NCI-H1930 (cell line): ENCODE measurements at places on chromosomes 11 and 22.

DNA sequence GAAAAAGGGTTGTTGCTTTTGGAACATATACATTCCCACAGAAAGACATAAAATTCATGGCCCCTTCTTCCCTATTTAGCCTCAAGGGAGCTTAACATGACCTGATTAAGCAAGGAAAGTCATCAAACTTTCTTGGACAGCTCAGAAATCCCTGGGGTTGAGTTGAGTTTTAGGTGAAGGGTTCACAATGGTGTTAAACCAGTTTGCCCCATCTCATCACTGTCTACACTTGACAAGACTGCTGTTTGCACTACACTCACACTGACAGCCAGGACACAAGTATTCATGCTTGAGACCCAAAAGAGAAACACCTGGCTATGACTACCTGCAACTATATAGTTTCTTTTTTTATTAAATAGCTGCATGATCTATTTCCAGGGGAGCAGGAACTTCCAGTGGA is 209.8 kb upstream of the TMEM45B start:
- no peak for DNase-seq

DNA sequence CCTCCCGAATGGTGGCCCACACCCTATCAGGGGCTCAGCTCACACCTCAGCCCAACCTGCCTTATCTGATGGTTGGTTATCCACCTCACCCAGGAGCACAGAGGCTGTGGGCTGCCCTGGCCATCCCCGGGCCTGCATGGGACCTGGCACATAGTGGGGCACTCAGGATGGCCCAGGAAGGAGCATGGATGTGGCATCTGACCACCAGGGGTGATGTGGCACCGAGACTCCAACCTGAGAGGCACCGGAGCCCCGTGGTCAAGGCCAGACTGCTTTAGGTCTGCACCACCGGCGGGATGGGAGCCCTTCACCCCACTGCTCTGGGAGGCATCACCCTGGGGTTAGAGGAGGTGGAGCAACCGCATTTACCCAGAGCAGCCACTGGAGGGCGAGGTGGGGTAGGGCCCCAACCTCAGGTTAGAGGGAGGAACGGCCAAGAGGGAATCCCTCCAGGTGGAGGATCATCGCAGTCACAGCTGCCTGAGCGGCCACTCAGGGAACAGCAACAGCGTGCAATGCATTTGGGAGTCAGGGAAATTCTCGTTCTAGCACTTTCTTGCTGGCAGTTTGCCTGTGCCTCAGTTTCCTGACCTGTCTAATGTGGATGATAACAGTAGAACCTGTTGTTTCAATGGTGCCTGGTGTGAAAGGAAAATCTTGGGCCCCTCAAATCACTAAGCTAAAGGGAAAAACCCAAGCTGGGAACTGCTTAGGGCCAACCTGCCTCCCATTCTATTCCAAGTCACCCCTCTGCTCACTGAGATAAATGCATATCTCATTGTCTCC is 52.9 kb upstream of the CARS1 start:
- peak; percentile 18 for DNase-seq

DNA sequence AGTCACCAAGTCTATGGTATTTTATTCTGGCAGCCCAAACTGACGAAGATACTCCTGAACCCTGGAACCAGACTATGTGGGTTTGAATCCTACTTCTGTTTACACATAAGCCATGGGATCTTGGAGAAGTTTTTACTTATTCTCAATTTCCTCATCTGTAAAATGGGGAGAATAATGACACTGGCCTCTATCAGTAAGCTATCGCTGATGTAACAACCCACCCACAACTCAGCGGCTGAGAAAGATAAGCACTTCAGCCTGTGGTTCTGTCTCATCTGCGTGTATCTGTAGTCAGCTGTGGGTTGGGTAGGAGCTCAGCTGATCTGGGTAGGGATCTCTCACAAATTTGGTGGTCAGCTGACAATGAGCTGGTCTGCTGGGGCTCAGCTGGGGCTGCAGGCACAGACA is 68.0 kb upstream of the ALX4 start:
- no peak for DNase-seq

DNA sequence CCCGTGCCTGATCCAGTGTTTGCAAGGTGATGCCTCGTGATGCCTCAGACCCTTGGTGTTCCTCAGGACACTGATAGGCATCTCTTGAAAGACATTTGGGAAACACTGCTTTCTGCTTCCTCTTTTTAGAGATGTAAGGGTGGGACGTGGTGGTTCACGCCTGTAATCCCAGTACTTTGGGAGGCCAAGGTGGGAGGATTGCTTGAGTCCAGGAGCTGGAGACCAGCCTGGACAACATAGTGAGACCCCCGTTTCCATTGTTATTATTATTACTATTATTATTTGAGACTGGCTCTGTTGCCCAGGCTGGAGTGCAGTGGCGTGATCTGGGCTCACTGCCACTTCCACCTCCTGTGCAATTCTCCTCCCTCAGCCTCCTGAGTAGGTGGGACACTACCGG is 6.5 kb upstream of the SOX10 start:
- no peak for DNase-seq

DNA sequence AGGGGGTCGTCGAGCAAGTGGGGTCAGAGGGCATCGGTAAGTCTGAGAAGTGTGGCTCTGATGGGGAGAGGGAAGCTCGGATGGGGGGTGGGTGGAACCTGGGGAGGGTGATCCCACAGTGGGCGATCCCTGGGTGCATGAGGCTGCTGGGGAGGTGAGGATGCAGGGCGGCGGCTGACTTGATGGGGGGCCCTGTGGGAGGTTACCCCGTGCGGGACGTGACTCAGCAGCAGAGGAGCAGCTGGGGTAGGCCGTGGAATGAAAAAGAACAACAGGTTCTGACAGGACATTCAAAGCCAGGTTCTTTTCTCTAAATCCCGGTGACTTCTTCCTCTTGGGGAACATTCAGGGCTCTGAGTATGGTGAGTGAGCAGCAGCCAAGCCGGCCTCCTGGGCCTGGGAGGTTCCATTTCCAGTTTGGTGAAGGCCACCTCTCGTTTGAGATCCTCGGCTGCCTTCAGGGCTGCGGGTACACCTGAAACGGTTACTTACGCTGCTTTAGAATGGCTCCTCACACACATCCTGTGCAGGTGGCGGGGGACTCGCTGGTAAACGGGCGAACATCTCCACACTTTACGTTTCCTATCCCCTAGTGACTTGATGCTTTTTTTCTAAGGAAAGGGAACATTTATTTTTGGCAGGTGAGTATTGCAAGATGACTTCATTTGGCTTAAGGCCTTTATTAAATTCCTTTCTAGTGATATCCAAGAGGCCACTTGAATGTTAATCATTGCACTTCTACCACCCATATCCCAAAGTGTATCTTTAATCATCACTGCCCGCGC is 278.2 kb downstream of the TBC1D22A start:
- DNase-seq = no peak

DNA sequence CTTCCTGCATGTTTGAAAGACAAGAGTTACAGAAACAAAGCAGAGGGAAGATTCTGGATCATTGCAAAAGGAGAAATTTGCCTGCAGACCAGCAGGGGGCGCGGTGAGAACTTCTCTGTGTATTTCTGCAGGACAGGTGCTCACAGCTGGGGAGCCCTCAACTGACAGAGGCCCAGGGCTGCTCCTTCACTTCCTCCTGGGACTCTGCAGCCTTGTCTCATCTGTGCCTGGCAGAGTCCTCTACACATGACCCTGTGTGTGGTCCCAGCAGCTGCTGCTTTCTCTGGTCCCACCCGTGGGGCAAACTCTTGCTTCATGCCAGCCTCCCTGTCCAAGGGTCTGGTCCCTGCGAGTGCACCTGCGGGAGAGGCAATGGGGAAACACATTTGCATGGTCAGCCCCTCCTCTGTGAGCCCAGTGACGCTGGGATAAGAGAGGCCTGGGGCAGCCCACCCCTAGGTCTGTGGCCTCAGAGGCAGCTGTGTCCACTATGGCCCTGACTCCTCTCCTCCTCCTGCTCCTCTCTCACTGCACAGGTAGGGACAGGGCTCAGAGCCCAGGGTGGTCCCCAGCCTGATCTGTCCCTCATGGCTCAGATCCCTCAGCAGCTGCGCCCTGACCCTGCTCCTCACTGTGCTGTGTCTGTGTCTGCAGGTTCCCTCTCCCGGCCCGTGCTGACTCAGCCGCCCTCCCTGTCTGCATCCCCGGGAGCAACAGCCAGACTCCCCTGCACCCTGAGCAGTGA is 43.2 kb upstream of the VPREB1 start:
- DNase-seq = no peak
